ENCODE measurements at places on chromosomes 2 and 18.

DNA sequence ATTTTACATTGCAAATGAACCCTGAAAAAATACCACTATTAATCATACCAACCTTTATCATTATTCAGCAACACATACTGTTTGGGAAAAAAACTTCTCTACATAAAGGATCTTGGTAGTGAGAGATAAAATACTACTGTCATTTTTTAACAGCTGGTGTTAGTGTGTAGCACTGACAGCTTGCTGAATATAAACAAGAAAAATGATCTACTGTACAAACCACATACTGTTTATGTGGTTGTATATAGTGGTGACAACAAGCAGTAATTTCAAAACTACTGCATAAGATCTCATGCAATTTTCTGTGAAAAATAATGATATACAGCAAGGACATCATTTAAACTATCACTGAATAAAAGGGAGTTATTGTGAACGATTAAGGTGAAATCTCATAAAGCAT lies 601.2 kb downstream of the LRP1B start:
- DNase-seq, result no peak

GRCh38 chr2:31003749-31004148 lies 134.5 kb downstream of the GALNT14 start:
- DNase-seq, result no peak

GRCh38 chr18:22210311-22210754 lies 40.9 kb downstream of the GATA6 start:
- no peak for DNase-seq

- DNase-seq, result no peak
These were observed 10.0 kb downstream of the MAPK4 start for GRCh38 chr18:50569930-50570329.

DNA sequence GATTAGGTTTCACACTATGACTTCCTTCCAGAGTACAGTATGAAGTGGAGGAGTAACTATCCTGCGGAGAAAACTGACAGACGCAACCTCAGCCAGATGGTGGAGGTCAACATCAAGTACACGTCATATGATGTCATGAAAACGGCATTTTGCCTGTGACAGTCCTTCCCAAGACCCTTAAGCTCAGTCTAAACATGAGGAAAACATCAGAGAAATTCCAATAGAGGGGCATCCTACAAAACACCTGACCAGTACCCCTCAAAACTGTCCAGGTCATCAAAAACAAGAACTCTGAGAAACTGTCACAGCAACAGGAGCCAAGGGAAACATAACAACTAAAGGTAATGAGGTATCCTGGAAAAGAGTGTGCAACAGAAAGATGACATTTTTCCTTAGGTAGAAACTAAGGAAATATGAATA lies 1.7 kb downstream of the RNU4ATAC start:
- DNase-seq, result no peak

DNA sequence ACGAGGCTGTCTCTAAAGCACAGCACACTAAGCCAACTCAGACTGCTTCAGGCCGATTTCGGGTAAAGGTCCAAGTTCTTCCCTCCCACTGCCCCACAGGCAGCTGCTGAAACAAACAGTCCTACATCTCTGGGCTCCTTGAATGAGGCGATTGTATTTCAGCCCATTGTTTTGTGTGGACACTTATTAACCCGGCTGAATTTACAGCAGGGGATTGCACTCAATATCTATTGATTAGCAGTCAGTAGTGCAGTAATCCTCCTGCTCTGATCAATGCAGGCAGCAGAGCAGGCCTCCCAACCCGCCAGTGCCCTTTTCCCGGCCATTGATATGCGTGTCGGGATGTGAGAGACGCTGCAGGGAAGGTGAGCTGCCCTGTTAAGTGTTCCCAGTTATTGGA lies 330.1 kb downstream of the CMPK2 start:
- no peak for DNase-seq

DNA sequence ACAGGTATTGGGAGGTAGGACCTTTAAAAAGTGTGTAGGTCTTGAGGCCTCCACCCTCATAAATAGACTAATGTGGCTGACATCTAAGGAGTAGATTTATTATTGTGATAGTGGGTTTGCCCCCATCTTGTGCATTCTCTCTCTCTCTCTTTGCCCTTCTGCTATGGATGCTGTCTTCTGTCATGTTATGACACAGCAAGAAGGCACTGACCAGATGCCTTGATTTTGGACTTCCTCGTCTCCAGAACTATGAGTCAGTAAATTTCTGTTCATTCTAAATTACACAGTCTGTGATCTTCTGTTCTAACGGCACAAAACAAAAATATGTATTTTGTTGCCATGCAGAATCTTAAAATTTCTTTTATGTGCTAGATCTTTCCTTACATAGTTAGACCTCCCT lies 66.9 kb downstream of the ATAD2B start:
- DNase-seq, result no peak
